ENCODE measurements at places on chromosomes 5 and 9.

DNA sequence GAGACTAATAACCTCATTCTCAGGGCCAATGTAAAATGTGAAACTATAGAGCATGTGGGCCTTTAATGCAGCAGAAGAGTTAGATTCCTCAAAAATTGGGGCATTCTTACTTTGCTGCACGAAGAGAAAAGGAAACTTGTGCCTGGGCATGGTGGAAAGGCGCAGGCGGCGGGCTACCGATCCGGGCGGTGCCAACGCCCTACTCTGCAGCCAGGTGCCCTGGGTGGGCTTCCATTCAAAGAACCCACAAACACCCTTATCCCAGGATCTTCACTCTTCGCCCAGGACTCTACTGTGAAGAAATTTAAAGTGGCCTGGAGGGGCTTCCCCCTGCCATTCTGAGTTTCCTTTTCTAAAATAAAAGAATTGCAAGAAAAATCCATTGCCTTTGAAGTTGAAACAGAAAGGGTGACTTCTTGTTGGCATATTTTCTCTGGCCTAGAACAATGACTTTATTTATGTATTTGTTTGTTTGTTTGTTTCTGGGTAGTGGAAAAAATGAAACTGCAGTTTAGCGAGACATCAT lies 124.9 kb downstream of the TMEM161B start:
- no peak for DNase-seq

DNA sequence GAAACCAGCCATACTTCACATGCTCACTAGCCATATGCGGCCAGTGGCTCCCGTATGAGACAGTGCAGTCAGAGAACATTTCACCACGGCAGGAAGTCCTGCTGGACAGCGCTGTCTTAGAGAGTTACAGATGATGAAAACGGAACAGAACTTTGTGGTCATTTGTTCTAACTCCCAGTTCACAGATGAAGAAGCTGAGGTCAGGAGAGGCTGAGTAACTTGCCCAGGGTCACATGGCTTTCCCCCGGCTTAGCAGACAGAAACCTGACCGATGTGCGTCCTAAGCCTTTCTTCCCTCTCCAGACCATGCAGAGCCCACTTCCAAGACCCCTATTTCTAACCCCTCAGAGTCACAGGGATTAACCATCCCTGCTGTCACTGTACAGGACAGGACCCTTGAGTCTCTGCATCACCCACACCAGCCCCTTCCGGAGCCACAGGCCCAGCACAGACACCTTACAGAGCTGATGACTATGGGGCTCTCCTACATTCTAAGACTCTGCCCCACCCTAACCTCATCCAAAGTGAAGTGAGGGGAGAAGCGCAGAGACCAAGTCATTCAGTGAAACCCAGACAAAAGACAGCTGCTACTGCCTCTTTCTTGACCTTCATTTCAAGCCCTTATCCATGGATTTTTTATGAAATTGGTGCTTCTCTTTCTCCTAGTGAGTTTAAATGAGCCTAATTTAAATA lies 86.9 kb downstream of the PTPN3 start:
- DNase-seq = no peak

GRCh38 chr5:27009540-27009915 lies 28.9 kb downstream of the CDH9 start:
- DNase-seq = no peak

DNA sequence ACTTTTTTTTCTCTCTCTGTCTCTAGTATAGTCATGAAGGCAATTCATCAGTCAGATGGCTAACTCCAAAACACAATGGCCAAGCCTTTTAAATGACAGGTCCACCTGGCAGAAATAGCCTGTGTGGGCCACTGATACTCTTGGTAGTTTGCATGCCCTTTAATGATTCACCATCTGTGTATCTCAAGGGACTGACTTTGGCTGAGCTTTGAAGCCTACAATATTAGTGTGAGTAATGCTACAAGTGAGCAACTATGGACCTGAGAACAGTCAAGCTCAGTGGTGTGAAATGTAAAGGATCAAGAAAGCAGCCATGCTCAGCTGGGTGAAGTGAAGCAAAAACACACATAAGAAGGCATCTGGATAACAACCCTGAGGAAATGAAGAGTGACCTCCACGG lies 506.9 kb downstream of the TLE1 start:
- DNase-seq = no peak

- DNase-seq = no peak
Observed at GRCh38 chr5:159386028-159386711, 55.9 kb upstream of the IL12B start.

DNA sequence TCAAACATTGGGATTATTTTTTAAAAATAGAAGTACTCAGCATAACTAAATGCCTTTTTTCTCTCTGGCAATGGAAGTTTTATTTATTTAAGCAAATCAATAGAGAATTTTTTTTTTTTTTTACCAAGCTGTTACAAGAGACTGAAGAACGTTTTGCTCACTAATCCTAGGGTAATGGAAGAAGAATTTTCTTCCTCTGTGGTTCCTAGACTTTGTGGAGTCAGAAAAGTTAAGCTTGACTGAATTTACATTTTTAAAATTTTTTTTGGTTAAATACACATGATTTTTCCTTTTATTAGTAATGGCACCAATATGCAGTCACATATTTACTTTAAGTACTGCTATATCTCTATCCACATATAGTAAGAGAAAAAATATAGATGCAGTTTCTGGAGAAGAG lies 189.8 kb downstream of the PCSK1 start:
- no peak for DNase-seq

- no peak for DNase-seq
Observed at GRCh38 chr5:167814040-167814439, 477.4 kb upstream of the WWC1 start.

DNA sequence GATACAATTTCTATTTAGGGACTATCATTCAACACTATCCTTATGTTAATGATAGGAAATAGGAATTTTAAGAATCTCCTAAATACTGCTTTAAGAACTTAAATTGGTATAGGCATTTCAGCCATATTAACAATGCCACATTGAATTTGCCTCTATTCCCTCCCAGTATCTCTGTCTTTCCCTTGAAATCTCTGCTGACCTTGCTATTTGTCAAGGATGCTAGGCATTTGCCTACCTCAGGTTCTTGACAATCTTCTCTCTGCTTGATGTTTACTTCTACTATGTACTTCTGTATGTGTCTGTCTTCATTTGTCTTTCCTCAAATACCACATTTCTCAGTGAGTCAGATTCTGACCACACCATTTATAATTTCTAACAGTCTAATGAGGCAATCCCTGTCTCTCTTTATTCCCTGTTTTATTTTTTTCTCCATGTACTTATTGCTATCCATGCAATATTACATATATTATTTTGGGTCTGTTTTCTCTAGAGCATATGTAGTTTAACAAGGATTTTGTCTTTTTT lies 1461.4 kb upstream of the CDH9 start:
- no peak for DNase-seq
